ENCODE measurements at places on chromosomes 2 and 18.

- DNase-seq, result no peak
Measured at GRCh38 chr2:224036731-224037361, 2.2 kb downstream of the SERPINE2 start.

DNA sequence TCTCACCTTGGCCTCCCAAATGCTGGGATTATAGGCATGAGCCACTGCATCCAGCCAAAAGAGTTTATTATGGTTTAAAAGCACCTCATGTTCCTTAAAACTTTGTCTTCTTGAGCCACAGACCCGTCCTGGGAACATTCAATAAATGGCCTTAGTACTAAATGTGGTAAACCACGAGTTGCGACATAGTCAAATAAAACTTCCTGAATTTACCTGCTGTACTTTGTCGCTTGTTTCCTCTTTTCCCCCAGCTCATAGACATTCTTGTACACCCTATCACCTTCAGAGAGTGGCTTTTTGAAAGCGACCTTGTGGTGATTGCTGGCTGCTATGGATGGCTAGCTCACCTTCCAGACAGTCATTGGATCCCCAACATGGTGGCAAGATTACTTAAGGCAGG is 310.4 kb downstream of the LRRTM1 start:
- DNase-seq, result no peak

- DNase-seq, result no peak
Measured at GRCh38 chr2:186907897-186908296, 58.9 kb upstream of the ZSWIM2 start.

DNA sequence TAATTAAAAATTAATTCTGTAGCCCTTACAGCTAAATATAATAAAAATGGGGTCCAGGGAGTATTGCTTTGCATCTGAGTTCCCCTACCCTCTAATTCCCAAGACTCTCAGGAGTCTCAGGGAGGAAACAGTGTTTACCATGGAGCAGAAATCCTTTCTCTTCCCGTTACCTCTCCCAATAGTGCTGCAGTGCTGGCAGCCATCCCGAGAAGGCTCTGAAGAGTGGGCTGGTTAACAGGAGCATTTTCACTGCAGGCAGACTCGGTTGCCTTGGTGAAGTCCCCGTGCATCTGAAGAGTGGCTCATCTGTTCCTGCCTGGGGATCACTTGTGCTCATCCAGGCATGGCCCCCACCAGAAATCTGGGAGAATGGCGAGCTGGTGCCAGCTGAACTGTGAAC is 41.8 kb upstream of the TMEM178A start:
- no peak for DNase-seq

DNA sequence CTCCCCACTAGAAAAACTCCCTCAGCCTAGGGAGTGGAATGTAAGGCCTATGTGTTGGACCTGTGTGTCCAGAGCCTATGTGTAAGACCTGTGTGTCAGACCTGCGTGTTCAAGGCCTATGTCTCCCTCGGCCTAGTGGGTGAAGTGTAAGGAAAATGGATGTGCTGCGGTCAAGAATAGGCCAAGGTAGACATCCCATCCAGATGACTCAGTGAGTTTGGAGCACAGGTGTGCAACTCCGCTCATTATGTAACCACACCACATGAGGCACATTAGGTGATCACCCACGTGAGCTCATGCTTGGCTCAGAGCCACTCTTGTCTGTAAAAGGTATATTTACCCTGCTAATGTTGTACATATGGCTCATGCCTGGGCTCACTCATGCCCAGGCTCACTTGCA is 565.3 kb upstream of the CRIM1 start:
- DNase-seq, result no peak

- DNase-seq, result no peak
Measured at GRCh38 chr2:100321179-100321865, 979 bp downstream of the LONRF2 start.
